ENCODE measurements at places on chromosomes 6 and 20.

- DNase-seq: no peak
Measured at GRCh38 chr6:121187200-121187832, 147.0 kb downstream of the TBC1D32 start.

DNA sequence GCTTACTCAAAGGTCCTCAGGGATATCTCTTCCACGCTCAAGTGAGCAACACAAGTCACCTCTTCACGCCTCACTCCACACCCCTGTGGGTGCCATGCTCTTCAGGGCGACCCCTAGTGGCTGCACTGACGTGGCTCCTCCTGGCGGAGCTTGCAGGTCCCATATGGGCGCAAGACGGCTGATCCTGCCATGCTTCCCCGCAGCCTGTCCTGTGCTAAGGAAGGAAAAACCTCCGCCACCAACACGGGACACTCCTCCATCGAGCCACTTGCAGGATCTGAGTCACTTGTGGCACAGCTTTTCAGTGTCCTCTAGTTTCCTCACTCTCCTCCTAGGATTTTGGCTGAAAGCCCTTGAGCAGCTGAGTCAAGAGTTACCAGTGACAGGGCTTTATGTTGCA, 90.7 kb downstream of the KHDC1L start:
- DNase-seq: no peak

GRCh38 chr6:52186075-52186474, at the start of gene IL17A:
Gene IL17A (plus strand): TSS chr6:52186375. CDS start chr6:52186432, 57 bp downstream.
- no peak for DNase-seq

DNA sequence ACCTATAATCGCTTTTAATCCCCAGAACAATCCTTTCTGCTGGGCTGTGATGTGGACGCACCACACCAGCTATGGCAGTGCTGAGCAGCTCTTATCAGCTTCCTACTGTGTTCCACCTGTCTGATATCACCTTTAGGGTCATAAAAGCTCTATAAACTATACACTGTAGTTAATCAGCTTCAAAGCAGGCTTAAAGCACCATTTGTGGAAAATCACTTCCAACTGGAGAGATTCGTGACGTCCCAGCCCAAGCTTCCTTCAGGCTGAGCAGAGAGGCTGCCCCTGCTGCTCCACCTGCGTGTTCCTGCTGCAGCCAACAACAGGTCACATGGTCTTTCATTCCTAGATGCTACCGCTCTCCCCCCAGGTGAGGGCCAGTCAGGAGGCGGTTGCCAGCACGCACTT, 156.5 kb downstream of the SMOC2 start:
- DNase-seq: no peak

DNA sequence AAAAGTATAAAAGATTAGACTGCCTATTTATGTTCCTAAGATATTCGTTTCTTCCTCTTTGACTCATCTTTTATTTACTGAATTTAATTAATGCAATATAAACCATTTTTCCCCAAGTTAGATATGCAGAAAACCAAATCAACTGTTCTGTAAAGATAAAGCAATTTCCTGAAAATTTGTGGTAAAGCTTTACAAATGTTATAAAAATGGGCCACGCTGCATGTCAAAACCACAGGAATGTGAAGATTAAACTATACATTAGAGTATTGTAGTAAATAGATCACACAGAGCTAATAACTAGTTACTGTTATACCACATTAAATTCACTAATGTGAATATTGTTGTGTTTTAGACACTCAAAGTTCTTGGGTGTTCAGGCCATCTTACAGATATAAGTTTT, 83.4 kb downstream of the OPN5 start:
- no peak for DNase-seq

GRCh38 chr6:56004426-56004825, 129.0 kb upstream of the BMP5 start:
- no peak for DNase-seq

DNA sequence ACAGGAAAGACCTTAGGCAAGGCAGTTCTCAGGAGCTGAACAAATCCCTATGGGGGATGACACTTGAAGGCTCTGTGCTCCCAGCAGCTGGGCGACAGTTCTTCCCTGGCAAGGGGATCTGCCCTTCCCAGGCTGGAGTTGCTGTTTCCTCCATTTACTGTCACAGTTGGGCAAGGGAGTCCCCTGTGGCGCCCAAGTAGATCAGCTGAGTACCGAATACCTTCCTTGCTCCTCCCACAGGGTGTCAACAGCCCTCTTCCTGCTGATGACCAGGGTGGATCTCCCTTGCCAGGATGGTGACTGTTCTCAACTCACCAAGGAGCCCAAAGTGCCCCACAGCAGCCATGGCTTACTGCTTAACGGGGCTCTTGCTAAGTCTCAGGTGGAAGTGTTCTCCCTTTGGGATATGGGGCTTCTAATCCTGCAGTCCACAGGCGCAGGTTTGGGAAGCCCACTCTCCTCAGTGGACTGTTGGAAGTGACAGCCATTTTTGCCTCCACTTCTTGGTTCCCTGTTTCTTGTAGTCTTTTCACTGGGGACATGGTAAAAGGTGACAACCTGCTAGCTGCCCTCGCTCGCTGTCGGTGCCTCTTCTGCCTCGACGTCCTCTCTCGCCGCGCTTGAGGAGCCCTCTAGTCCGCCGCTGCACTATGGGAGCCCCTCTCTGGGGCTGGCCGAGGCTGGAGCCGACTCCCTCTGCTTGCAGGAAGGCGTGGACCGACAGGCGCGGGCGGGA, 5.7 kb upstream of the PSMG4 start:
- DNase-seq: no peak

DNA sequence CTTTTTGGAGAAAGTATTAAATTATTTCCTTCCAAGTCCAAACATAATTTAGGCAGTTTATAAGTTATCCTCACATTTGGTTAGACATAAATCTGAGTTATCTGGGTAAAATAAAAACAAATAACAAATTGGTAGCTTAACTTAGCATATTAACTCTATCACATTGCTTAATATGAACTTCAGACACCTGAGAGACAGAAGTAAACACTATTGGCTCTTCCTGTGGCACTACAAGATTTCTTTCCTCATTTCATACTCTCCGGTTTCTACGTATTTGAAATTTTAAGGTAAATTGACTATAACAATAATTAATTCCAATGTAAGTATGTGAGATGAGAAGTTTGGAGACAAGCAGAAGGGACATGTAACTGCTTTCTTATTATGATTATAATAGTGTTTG, 106.8 kb downstream of the TRMT11 start:
- no peak for DNase-seq

DNA sequence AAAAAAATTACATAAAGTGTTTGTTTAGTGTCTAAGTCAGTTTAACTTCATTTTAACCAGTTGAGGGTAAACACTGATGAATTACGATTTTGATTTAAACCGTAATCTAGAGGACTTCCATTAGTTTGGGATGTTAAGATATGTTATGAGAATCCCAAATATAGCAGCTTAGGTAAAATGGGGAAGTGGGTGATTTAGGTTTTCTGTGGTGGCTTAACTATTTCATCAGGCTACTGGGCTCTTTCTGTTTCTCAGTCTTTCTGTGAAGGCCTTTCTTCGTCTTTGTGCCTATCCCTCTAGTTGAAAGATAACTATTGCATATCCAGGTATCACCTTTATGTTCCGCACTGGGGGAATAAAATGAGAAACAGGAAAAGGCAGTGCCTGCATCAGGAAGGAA, 27.9 kb downstream of the CENPW start:
- no peak for DNase-seq

DNA sequence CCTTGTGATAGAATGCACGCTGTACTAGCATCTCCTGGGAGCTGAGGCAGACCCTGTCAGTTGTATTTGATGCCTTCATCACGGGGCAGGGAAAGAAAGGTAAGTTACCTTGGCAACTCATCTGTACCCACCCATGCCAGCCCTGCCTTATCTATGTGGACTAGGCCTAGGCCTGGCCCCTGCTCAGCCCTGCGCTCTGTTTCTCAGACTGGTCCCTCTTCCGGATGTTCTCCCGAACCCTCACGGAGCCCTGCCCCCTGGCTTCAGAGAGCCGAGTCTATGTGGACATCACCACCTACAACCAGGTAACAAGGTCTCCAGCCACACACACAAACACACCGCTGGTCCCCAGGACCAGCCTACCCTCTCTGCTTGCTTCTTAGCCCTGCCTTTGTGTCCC, 4.2 kb downstream of the PIGT start:
- no peak for DNase-seq

DNA sequence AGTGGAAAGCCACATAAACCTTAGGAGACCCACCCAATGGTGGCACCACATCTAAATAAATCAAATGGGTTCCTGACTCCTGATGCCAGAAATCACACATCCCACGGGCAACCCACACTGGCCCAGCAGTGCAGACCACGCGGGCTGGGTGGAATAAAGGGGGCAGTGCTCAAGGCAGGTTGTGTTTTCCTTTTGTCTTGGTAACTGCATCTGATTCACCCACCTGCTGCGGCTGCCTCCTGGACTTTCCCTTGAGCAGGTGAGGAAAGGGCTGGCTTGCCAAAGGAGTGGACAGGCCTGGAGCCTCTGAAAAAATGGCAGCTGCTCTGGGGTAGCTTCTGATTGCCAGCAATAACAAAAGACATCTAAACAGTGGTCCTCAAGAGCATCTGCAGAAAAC, 119.5 kb upstream of the KCNK16 start:
- no peak for DNase-seq

DNA sequence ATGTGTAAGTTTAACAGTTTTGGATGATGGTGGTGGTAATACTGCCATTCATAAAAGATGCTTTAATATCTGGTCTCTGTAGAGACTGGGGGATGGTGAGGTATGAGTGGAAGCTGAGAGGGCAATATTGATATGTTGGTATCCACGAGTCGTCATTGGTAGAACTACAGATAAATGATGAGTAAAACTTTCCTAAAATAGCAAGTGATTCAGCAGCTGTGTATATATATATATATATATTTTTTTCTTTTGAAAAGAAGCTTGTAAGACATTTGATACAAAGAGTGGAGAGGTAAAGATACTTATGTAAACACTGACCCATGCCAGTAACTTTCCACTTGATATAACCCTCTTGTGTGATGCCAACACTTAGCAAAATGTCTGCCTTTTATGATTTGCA, 41.7 kb upstream of the CITED2 start:
- DNase-seq: no peak

DNA sequence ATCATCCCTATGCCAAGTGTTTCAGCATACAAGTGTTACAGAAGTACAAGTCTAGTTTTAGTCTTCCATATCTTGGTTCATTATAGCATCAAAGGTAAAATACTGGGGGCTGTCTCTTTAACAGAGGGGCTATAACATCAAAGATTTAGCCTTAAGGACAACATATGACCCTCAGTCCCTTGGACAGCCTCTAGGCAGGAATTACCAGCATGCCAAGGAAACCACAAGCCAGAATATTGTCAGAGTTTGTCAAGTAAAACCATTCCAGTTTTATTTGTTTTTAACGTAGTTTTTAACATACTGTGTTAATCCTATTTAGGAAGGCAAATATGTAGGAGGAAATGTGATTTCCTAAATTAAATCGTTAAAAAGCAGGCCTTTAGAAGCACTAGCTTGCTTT, 18.6 kb downstream of the ZKSCAN8 start:
- no peak for DNase-seq

- DNase-seq: no peak
Measured at GRCh38 chr6:141212296-141212695, 920.4 kb upstream of the GJE1 start.

DNA sequence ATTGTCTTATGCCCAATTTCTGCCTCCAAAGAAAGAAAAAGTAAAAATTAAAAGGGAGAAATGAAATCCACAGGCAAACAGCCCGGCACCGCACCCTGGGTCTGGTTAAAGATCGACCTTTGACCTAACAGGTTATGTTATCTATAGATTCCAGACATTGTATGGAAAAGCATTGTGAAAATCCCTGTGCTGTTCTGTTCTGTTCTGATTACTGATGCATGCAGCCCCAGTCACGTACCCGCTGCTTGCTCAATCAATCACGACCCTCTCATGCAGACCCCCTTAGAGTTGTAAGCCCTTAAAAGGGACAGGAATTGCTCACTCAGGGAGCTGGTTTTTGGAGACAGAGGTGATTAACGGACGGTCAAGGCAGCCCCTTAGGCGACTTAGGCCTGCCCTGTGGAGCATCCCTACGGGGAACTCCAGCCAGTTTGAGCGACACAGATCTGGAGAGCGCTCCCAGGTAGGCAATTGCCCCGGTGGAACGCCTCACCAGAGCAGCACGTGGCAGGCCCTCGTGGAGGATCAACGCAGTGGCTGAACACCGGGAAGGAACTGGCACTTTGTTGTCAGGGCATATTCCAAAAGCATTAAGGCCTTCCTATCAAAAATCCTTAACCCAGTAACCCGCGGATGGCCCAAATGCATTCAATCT, 12.0 kb upstream of the HFE start:
- DNase-seq: no peak

DNA sequence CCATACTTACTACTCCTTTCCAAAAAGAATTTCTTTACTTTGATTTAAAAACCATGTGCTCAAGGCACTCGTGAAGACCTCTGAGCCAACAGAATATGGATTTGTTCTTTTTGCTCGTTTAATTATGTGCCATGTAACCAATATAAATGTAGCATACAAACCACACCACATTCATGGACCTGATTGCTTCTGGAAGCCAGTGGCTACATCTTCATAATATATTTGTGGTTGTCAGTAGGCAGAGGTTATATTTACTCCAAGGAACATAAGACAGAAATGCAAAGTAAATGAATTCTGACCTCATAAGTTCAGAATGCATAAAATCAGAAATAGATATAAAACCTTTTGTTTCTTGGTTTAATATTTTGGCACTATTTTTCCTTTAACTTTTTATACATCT, 373.0 kb downstream of the HDGFL1 start:
- DNase-seq: no peak

DNA sequence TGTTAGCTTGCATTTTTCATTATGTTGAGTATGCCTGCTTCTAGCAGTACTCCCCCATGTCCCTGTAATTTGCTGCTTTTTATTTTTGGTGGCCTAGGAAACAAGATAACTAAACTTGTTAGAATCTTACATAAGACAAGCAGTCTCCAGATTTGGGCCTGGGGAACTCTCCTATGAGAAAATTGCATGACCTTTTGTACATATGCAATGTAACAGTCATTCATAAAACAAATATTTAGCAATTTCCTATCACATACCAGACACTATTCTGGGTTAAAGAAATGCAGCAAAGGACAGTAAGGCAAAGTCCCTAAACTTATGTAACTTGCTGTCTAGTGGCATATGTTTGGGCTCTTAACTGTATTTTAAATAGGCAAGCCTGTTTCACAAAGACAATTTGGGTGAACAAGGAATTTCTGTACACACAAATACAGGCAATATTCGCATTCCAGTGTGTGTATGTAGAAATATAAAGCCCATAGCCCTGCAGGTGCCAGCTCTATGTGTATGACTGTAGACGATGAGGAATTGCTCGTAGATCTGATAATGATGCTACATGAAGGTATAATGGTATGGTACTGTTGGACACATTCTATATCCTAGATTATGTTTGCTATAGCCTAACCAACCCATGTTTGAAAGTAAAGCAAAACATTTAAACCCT, 305.2 kb upstream of the CITED2 start:
- DNase-seq: no peak

- DNase-seq: no peak
Measured at GRCh38 chr6:43271103-43271815, 26.8 kb upstream of the SLC22A7 start.
